GM12865 (cell line): ENCODE measurements at places on chromosomes 12 and 14.

DNA sequence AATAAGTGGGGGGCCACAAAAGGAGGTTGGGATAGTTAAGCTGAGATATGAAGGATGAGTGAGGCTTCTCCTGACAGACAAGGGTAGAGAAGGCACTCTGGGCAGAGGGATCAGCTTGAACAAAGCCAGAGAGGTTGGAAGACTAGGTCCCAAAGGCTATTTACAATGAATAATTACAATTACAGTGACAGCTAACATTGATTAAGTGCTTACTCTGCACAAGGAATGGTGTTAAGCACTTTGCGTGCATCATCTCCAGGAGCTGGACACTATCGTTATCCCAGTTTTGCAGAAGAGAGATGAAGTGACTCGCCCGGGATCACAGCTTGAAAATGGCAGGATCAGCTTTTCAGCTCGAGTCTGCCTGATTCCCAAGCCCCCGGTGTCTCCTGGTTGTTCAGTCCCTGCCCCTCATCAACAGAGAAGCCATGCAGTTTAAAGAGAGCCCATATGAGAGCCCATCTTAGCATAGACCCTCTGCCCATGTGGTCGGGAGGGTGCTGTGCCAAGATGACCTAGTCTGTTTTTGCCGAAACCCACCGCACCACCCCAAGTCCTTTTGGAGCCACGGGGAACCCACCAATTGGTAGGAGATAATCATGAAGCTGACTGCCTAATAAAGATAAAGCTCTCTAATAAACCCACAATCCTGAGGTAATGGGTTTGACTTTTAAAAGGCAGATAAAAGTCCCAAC lies 89.9 kb upstream of the HSPB8 start:
- no peak for DNase-seq

GRCh38 chr12:70469221-70469820 lies 103.2 kb downstream of the KCNMB4 start:
- DNase-seq = no peak

DNA sequence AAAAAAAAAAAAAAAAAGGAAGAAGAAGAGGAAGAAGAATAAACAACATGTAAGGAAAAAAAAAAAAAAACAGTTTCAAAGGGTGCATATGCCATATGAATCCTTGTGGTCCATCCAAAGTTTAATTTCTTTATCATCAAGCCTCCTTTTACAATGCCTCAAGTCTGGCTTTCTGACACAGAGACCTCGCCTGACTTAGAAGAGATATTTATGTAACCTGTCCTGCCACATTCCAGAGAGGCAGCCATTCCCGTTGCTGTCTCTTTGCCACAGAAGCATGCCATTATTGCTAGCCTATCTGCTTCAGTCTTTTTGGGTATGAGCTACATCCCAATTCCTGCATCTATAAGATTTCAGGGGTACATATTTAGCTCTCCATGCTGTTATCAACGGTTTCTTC lies 596.7 kb upstream of the ATP2B1 start:
- DNase-seq = no peak

- peak; percentile 85 for DNase-seq
Measured at GRCh38 chr14:50823762-50824636, 7.0 kb downstream of the NIN start.

DNA sequence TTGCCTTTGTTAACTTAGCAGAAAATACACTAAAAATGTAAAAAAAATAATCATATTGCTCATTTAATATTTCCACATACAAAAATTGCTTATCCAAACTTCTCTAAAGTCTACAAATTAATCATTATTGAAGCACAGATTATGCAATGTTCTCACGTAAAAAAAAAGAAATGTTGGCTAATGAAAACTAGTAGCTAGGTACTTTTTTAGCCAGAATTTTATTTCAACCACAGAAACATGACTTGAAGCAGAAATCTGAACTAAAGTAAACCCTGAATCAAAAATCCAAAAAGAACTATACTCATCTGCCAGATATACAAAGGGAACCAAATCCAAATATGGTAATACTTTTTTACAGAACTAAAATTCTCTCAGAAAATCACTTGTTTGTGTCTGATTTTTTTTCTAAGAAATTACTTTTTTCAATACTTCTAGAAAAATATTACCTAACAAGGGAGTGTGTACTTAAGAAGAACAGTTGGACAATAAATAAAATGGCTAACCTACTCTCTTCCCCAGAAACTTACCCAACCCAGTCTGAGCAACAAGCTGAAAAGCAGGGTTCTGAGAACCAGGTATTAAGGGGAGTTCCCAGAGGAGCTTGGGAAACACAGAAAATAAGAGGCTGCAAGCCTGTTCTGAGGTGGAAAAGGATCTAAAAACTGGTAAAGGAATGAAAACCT lies 78.4 kb upstream of the RAP1B start:
- DNase-seq = no peak

DNA sequence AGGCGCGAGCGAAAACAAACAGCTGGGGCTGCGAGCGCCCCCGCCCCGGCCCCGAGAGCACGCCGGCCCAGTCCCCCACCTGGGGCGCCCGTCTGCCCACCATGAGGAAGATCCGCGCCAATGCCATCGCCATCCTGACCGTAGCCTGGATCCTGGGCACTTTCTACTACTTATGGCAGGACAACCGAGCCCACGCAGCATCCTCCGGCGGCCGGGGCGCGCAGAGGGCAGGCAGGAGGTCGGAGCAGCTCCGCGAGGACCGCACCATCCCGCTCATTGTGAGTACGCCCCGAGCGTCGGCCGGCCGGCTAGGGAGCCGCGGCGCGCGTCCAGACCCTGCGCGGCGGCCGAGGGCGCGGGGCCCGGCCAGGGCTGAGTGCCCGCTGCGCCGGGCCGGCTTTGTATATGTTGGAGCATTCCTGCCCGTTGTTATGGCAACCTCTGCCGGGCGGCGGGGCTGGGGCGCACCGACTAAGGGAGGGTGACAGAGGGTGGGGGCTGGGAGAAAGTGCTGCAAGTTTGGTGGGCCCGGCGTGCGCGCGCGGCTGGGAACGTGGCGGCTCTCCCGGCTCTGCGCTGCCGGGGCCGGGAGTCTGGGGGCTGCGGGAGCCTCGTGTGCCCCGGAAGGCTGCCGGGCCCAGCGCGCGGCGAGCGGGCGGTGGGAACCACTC lies 367 bp downstream of the GALNT16 start:
- DNase-seq = no peak
